ENCODE measurements at places on chromosomes 1 and 21.

DNA sequence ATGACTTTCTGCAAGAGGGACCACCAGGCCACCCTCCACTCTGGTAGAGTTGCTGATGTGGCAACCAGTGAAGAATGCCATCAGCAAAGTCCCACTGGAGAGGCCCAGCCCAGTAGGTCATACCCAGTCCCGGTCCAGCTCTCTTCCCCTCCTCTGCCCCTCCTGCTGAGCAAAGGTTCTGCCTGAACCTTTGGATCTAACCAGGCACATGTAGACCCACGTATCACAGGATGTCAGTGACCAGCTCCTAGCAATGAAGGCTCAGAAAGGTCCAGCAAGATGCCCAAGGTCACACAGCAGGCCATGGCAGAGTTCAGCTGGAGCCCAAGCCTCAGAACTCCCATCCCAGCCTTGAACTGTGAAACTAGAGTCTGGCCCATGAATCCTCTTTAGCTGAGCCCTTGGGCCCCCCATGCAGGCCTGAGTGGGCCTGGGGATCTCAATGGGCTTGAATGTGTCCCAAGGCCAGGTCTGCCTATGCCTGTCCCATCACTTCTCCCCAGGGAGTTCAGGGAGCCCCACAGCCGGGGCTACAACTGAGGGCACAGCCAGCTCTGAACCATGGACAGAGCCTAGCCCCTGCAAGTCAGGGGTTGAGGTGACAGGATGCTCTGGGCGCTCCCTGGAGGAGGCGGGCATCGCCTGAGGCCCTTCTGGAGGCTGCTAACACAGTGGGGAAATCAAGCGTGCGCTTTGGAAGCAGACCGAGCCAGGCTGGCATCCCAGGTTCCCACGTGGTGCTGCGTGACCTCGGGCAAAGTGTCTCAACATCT is 21.4 kb upstream of the PADI1 start:
- H3K36me3 ChIP-seq: peaks cover 2% of the 10 kb centered on the region
- no peak for DNase-seq
- H3K27me3 ChIP-seq: peaks cover 26% of the 10 kb centered on the region
- H3K4me1 ChIP-seq: peaks cover 10% of the 10 kb centered on the region
- no peak overlapping the region for H3K27ac ChIP-seq

DNA sequence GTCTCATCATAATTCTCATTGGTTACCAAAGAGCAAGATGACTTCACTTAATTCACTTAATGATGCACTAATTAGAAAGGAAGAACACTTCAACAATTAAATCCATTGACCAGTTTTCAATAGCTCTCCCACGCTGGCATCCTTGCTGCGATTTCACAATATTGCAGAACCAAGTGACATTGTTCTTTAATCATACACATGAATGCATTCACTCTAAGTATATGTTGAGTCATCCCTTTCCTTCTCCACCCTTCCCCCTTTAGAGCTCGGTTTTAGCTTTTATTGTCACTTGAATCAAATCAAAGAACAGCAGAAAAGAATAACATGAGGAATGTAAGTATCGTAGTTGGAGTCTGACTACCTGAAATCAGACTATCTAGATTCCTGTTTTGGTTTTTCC is 233.6 kb upstream of the FMN2 start:
- DNase-seq: no peak
- peak overlapping the region; percentile 7 for H3K27ac ChIP-seq
- H3K36me3 ChIP-seq: peaks cover 4% of the 10 kb centered on the region
- H3K27me3 ChIP-seq: no peaks in the 10 kb centered on the region
- no peak overlapping the region for H3K4me3 ChIP-seq

GRCh38 chr1:87167848-87168525 is 160.7 kb upstream of the LMO4 start:
- peak overlapping the region; percentile 33 for H3K4me3 ChIP-seq
- DNase-seq: no peak
- peaks cover 72% of the 10 kb centered on the region for H3K4me1 ChIP-seq
- peak overlapping the region; percentile 96 for H3K27ac ChIP-seq
- no peaks in the 10 kb centered on the region for H3K27me3 ChIP-seq

GRCh38 chr1:85459290-85459689 is 5.7 kb downstream of the DDAH1 start:
- peaks cover 18% of the 10 kb centered on the region for H3K4me1 ChIP-seq
- no peaks in the 10 kb centered on the region for H3K36me3 ChIP-seq
- H3K27me3 ChIP-seq: peaks cover 3% of the 10 kb centered on the region

DNA sequence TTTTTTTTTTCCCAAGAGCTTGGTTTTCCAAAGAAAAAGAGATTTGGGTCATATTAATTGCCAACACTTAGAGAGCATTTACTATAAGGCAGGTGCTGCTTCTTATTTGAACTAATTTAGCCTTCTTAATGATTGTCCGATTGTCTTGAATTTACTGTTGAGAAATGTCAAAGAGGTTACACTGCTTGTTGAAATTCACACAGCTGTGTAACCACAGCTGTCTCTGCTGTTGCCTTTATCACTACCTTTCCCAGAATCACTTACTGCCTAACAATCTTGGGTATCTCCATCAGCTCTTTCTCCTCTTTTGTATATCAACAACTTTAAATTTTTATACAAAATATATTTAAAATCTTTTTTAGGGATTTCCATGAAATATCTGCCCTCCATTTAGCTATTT is 115.6 kb downstream of the UCHL5 start:
- H3K36me3 ChIP-seq: no peaks in the 10 kb centered on the region
- no peaks in the 10 kb centered on the region for H3K27me3 ChIP-seq
- no peak for DNase-seq
- no peaks in the 10 kb centered on the region for H3K4me1 ChIP-seq
- no peak overlapping the region for H3K27ac ChIP-seq

- no peaks in the 10 kb centered on the region for H3K36me3 ChIP-seq
- H3K4me3 ChIP-seq: peak within 1 kb of the TSS; percentile 41
- peaks cover 14% of the 10 kb centered on the region for H3K4me1 ChIP-seq
- peaks cover 84% of the 10 kb centered on the region for H3K27me3 ChIP-seq
These were observed at the start of gene RUNX3 for GRCh38 chr1:24930260-24931145. Gene RUNX3, minus strand, starts transcription at chr1:24930276. Its CDS starts 408 bp downstream, at chr1:24929868.
